Left renal cortex interstitium (tissue), 4 donors: ENCODE measurements at places on chromosomes 3 and 15. TPM values are rescaled to one million over a fixed set of nuclear protein-coding genes. Genes with fewer than 3 reads are reported as not detected.

The SMCO1 gene
- polyA plus RNA-seq = not detected

The SLCO2A1 gene
- 17.3 TPM for polyA plus RNA-seq

The C2CD4B gene
- 0.65 TPM for polyA plus RNA-seq

The TMEM108 gene
- polyA plus RNA-seq = 2.1 TPM

The SNX22 gene
- 1.1 TPM for polyA plus RNA-seq

The RYK gene
- 91.5 TPM for polyA plus RNA-seq

The PPCDC gene
- polyA plus RNA-seq = 14.0 TPM

DNA sequence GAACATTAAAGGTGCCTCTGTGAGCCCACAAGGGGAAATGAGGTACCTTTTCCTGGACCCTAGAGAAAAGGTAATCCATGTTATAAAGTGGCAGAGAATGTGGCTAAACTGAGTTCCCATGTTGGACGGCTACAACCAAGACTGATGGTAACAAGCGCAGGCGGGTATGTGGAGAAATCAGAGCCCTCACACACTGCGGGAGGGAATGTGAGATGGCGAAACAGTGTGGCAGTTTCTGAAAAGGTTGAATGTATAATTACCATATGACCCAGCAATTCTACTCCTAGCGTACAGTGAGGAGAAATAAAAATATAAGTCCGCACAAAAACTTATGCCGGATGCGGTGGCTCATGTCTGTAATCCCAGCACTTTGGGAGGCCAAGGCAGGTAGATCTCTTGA, 24.1 kb upstream of the SHISA5 start:
- no peak for DNase-seq

GRCh38 chr3:130971208-130971607, 55.4 kb downstream of the ASTE1 start:
- no peak for DNase-seq

- DNase-seq = no peak
These were observed 20.9 kb downstream of the RAF1 start for GRCh38 chr3:12643010-12643380.

DNA sequence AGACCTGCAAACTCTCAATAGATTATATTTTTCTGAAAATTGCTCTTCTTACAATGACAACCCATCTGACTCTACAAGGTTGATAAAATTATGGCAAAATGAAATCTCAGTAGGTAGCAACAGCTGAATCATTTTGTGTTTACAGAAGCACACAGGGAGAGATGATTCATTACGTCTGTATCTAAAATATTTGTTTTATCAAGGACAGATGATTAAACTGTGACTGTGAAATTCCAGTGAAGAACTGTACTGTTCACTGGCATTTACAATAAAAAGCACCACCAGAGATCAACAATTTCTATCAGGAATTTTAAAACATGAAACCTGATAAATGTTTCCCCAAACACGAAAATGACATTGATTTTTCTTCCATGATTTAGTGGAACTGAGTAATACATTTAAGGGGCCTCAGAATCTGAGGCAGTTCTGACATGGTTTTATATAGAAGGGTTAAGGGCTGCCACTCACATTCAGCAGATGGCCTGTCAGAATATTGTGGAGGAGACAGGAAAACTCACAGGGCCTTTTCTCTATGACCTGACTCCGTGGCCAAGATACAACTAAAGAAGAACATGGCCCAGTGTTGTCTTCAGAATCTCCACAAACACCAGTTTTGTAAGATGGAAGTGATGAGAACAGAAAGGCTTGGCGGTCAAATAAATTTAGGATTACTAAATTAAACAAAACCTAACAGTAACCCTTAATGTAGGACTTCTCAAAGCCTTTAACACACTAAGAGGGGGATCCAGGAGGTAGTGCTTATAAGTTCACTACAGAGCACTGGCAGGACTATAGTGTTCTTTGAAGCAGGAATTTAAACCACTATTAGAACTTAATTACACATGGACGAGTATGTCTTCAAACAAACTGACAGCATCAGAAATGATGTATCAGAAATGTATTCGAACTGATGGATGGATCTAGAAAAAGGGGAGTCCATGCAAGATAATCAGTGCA, 25.9 kb downstream of the RAD18 start:
- DNase-seq = no peak

GRCh38 chr3:147422601-147423536, 13.7 kb downstream of the ZIC1 start:
- no peak for DNase-seq
